ENCODE measurements at places on chromosomes 11 and 22. TPM values are rescaled to one million over a fixed set of nuclear protein-coding genes. Genes with fewer than 3 reads are reported as not detected.

The NXPE2 gene
- not detected for total RNA-seq

The MYBPC3 gene
- total RNA-seq, result not detected

The PLAAT4 gene
- total RNA-seq, result 84.0 TPM

The PANX3 gene
- total RNA-seq, result not detected

The MYO7A gene
- 0.28 TPM for total RNA-seq

The OR51B5 gene
- total RNA-seq, result not detected

The POGLUT3 gene
- total RNA-seq, result 7.8 TPM

The STK33 gene
- 1.0 TPM for total RNA-seq

The ZNF280A gene
- not detected for total RNA-seq

The DNAJB7 gene
- total RNA-seq, result not detected

The KCNQ1OT1 gene
- total RNA-seq, result 0.52 TPM

The CCDC73 gene
- not detected for total RNA-seq

The SCN4B gene
- not detected for total RNA-seq

The MMP11 gene
- 1.9 TPM for total RNA-seq

The CTSW gene
- 193 TPM for total RNA-seq

The RCOR2 gene
- not detected for total RNA-seq

The EWSR1 gene
- 352 TPM for total RNA-seq

The FAM227A gene
- total RNA-seq, result not detected

The FJX1 gene
- not detected for total RNA-seq

The NAV2 gene
- total RNA-seq, result 1.3 TPM

The FADS2 gene
- 0.31 TPM for total RNA-seq

The KCNA4 gene
- not detected for total RNA-seq

The BCO2 gene
- 0.46 TPM for total RNA-seq

The MS4A6A gene
- not detected for total RNA-seq

The RRP8 gene
- total RNA-seq, result 31.3 TPM

The OR8K1 gene
- total RNA-seq, result not detected

The PHF21B gene
- total RNA-seq, result not detected

The SF1 gene
- total RNA-seq, result 1,574 TPM

The UPK3A gene
- not detected for total RNA-seq

The APOL2 gene
- 18.2 TPM for total RNA-seq

The ALKBH3 gene
- 19.4 TPM for total RNA-seq

The TRMU gene
- total RNA-seq, result 51.0 TPM

The CEP57 gene
- total RNA-seq, result 53.2 TPM

The HTR3B gene
- not detected for total RNA-seq

The PHOX2A gene
- total RNA-seq, result not detected

The SLC15A3 gene
- 9.0 TPM for total RNA-seq

The NNMT gene
- total RNA-seq, result not detected

The CDC45 gene
- 2.3 TPM for total RNA-seq

The MED15 gene
- 316 TPM for total RNA-seq

The IZUMO1R gene
- not detected for total RNA-seq

The RIBC2 gene
- total RNA-seq, result 0.98 TPM

The OR5M8 gene
- total RNA-seq, result not detected

The NRIP3 gene
- total RNA-seq, result 8.8 TPM

The MAP4K2 gene
- 60.1 TPM for total RNA-seq

The DEFB131B gene
- not detected for total RNA-seq

The KDELR3 gene
- total RNA-seq, result not detected

The SNX32 gene
- 0.52 TPM for total RNA-seq

The C11orf91 gene
- 0.54 TPM for total RNA-seq

The TREH gene
- not detected for total RNA-seq

The APOBEC3B gene
- total RNA-seq, result 0.41 TPM
